ENCODE measurements at places on chromosomes 2 and 18.
A peak's percentile ranks its signal among the peaks of the same experiment; 100 is the strongest.

- DNase-seq = peak; percentile 4
Measured at GRCh38 chr18:51437280-51438271, 240.1 kb upstream of the MEX3C start.

DNA sequence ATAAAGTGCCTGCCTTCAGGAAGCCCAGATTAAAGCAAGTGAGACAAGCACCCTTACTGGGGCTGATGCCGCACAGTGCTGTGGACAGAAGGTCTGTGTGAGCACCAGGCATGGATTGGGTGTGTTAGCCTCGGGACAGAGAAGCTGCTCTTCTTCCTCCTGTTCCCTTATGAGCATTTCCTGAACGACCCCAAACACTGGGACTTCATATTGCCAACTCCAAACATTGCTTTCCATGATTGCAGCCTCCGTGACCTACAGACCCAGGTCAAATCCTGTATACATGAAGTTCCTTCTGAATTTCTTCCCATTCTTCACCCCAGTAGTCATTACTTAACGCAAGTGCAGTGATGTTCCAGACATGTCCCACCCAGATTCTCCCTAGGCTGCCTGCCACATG, 129.8 kb upstream of the ALKAL2 start:
- no peak for DNase-seq

DNA sequence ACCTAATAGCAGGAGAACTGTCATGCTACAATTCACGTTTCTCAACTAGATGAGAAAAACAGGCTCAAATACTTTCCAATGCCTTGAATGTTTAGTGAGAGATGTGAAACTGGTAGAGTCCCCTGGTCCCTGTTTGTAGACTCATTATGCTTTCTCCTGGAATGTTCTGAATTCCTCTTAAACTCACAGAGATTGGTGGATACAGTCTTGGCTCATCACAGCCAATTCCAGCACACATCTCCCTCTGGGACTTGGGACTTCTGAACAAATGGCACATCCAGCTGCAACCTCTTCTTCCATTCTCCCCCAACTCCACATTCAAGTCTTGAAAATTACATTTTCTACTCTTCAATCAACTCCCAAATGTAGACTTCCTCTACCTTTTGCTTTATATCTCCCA, 58.4 kb upstream of the NT5C1B start:
- no peak for DNase-seq

DNA sequence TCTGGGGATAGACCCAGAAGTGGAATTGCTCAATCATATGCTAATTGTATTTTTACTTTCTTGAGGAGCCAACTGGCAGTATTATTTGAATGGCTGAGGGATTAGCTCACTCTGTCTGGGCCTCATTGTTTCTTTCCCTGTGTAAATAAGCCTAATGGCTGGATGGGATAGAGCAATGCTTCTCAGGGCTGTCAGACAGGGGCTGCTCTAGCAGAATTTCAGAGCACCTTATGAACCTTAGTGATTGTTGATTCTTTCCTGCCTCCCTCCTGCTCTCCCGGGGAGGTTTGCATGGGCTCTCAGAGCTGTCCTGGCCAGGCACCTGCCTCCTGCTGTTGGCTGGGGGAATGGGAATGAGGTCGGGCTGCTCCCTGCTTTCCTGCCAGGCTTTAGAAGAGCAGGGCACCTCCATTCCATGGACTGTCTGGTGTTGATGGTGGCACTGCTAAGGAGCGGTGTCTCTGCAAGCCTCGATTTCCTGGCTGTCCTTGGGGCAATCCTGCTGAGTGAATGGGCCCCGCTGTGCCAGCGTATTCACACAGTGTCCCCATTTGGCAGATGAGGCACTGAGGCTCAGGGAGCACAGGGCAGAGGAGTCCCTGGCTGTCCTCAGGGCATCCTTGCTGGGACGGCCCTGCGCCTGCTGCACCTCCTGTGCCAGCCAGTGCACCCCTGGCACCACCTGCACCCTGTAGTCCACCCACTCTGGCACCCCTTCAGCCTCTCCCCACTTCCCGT, 468.2 kb upstream of the HS6ST1 start:
- no peak for DNase-seq

GRCh38 chr2:159648643-159649042, 32.3 kb upstream of the BAZ2B start:
- no peak for DNase-seq

DNA sequence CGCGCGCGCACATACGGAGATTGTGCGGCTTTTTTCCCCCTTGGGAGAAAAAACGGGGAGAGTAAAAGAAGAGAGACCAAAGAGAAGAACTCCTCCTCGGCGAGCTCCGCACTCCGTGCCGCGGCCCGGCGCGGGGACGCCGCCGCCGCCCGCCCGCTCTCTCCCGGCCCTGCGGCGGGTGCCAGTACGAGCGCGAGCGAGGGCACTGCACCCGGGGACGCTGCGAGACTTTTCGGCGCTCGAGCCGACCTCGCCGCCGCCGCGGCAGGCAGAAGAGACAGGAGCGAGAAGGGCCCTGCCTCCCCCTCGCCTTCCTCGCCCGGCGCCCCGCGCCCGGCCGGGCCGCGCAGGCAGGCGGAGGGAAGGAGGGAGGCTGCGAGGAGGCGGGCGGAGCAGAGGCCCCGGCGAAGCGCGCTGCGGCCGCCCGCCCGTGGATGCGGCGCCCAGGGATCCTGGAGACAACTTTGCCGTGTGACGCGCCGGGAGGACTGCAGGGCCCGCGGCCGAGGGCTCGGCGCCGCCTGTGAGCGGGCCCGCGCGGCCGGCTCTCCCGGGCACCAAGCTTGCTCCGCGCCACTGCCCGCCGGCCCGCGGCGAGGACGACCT, 857 bp upstream of the INHBB start:
- DNase-seq = peak; percentile 42

- DNase-seq = no peak
Measured at GRCh38 chr2:163345795-163346573, 389.8 kb downstream of the FIGN start.

DNA sequence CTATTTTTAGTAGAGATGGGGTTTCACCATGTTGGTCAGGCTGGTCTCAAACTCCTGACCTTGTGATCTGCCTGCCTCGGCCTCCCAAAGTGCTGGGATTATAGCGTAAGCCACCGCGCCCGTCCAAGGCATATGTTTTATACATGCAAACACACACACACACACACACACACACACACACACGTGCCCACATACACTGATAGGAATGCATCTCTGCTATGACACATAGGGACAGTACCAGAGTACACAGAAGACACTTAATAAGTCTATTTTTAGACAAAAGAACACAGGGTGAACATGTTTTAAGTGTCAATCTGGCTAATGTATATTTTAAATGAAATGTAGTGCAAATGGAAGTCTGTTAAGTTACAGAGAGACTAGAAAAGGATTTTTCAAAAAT, 10.7 kb upstream of the RNF103 start:
- DNase-seq = no peak

- DNase-seq = no peak
Measured at GRCh38 chr2:199014226-199014625, 443.5 kb downstream of the SATB2 start.

- no peak for DNase-seq
Measured at GRCh38 chr2:29916571-29916970, 4.8 kb downstream of the ALK start.

- no peak for DNase-seq
Measured at GRCh38 chr2:209277444-209277843, 146.4 kb upstream of the MAP2 start.

GRCh38 chr2:168178520-168179324, 68.7 kb downstream of the STK39 start:
- no peak for DNase-seq

DNA sequence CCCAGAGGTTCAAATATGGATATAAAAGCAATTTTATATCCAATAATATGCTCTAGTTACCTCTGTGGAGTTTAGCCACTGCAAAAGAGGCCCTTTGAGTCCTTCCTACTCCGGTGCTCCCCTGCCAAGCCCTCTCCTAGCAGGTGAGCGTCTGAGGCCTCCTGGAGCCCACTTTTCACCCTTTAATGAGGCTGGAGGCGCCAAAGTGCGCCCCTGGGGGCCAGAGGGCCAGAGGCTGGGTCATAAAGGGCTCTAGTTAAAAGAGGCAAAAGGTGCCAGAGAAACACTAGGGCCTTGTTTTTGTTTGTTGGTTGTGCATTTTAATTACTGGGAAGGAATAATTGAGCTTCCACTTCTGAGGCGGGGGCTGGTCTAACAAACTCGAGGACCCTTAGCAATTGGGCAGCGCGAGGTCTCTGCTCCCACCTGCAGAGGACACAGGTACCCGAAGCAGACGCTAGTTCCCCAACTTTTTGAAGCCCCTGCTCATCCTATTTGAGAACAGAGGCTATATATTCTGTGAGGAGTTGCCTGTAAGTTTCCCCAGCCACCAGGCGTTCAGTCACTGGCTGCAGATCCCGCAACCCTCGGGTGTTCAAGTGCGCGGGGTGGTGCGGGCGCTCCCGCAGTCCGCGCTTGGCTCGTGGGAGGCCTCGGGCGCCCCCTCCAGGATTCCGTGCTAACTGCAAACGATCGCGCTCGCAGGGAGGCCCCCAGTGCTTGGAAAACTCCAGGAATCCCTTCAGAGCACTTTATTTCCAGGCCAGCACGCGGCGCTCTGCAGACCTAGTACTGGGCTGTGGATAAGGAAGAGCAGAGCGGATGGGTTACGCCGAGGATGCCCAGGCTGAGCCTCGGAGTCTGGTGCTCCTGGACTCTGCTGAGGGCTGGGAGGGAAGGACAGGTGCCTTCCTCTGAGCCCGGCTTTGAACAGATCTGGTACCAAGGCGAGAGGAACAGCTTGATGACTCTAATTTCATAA, 14.1 kb downstream of the MSGN1 start:
- DNase-seq = peak; percentile 44

GRCh38 chr2:222180619-222181018, 118.2 kb downstream of the PAX3 start:
- DNase-seq = no peak

GRCh38 chr18:80022613-80023012, 11.6 kb upstream of the RBFA start:
- no peak for DNase-seq

DNA sequence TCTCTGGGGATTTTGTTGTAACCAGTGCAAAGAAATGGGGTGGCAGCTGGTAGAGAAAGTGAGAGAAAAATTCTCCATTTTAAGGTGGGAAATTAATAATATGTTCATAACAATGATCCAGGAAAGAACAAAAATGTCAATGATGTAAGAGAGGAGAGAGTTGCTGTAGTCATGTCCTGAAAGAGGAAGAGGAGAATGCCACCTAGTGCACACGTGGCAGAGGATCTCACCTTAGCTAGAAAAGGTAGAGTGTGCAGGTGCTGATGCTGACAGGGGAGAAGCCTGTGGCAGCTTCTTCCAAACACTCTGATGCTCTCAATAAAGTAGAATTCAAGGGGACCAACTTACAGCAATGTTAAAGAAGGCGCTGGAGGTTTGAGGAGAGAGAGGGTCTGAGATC, 282.9 kb upstream of the PKDCC start:
- DNase-seq = no peak

DNA sequence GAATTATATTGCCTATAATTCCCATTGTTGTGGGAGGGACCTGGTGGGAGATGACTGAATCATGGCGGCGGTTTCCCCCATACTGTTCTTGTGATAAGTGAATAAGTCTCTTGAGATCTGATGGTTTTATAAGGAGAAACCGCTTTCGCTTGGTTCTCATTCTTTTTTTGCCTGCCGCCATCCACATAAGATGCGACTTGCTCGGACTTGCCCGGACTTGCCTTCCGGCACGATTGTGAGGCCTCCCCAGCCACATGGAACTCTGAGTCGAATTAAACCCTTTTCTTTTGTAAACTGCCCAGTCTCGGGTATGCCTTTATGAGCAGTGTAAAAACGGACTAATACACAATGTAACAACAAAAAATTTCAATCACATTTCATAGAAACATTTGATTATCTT, 115.8 kb downstream of the C2orf74 start:
- DNase-seq = no peak

DNA sequence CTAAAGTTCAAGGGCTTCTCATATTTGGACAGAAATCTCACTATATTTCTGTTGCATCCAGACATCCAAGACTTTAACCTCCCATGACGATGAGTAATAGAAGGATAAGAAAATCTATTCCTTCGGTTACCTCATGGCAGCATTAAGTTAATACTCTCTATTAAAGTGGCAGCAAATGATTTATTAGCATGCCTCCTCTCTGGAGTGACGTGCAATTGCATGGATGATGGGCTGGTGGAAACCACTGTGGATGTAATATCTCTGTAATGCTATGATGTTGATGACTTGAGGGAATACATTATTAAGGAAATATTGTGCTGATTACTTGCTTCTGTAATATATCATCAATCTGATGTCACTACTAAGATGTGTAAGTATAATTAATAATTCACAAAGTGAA, 336.8 kb downstream of the DSEL start:
- DNase-seq = no peak

GRCh38 chr18:75170916-75171315, 38.0 kb downstream of the PTGR3 start:
- DNase-seq = no peak
